ENCODE measurements at places on chromosomes 7 and 10. TPM values are rescaled to one million over a fixed set of nuclear protein-coding genes. Genes with fewer than 3 reads are reported as not detected.

Gene CTNNA3
- 3.3 TPM for total RNA-seq

Gene HOXA7
- total RNA-seq = 4.5 TPM

- no peak for DNase-seq
Observed at GRCh38 chr7:137994216-137994615, 7.7 kb downstream of the CREB3L2 start.

GRCh38 chr10:17286562-17287550 is 58.8 kb downstream of the VIM start:
- DNase-seq = no peak

GRCh38 chr7:148256433-148256832 is 334.1 kb upstream of the C7orf33 start:
- DNase-seq = no peak

- no peak for DNase-seq
Observed at GRCh38 chr10:43739161-43739560, 90.5 kb upstream of the ZNF32 start.

- DNase-seq = peak; percentile 15
Observed at GRCh38 chr10:128068398-128069285, 57.6 kb downstream of the MKI67 start.

Gene UFSP1
- 4.1 TPM for total RNA-seq
